ENCODE measurements at places on chromosomes 5 and 9.

DNA sequence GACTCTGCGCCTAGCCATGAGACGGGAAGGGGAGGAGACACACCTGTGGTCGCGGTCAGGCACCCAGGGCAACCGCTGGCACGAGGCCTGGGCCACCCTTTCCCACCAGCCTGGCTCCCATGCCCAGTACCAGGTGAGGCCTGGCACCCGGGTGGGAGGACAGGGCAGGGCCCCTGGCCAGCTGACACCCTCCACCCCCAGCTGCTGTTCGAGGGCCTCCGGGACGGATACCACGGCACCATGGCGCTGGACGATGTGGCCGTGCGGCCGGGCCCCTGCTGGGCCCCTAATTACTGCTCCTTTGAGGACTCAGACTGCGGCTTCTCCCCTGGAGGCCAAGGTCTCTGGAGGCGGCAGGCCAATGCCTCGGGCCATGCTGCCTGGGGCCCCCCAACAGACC is 5.0 kb downstream of the MAMDC4 start:
- DNase-seq = no peak

- DNase-seq = peak; percentile 50
These were observed 25.8 kb downstream of the CDC25C start for GRCh38 chr5:138305797-138306196.

DNA sequence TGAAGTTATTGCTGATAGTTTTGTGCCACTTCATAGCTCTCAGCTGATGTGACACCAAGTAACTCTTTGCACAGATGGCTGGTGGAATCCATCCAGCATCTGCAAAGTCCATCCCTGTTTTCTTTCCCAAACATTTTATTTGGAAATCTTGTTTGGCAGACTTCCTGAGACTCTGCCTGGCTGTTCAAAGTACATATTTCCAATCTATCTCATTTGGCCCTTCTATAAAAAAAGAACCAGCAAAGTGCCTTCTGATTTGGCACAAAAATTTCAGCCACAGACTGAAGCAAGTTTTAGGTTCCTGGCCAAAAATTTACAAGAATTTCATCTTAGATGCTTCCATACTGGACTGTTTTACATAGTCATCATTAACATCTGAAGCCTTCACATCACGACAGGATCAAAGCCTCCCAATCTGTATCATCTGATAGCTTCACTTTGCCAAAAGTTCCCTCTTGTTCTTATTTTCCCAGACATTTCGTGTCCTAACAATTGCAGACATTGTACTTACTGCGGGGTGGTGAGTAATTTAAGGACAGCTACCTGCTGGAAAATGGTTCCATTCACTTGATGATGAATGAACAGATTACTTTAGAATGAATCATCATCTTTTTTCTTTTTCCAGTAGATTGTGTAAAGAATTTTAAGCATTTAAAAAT is 377.3 kb downstream of the KIAA0825 start:
- no peak for DNase-seq

DNA sequence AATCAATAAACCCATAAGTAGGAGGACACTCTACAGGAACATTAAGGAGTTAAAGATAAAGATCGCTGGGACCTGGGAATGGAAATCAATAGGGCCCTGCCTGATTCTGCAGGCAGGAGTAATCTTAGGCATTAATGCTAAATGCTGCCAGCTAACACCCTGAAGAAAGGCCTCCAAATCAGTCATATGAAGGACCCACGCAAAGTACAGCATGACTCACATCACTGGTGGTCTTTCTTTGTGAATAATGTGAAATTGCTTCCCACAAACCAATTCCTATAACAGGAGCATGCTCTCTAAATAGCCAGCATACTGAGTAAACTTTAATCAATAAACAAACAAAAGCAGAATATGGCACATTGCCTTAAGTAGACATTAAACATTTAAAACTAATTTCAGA is 172.3 kb downstream of the SEMA5A start:
- DNase-seq = no peak

DNA sequence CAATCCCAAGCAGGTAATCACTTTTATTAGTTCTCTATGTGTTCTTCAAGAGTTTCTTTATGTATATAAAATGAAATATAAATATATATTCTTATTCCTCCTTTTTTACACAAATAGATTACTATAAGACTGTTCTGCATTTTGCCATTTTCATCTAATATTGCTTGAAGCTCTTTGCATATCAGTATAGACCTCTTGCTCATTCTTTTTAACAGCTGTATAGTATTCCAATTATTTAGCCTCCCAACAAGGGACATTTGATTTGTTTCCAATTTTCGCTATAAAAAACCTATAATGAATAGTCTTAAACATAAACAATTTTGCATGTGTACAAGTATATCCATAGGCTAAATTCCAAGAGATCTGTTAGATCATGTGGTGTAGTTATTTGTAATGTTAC is 25.2 kb downstream of the CETN3 start:
- DNase-seq = no peak

DNA sequence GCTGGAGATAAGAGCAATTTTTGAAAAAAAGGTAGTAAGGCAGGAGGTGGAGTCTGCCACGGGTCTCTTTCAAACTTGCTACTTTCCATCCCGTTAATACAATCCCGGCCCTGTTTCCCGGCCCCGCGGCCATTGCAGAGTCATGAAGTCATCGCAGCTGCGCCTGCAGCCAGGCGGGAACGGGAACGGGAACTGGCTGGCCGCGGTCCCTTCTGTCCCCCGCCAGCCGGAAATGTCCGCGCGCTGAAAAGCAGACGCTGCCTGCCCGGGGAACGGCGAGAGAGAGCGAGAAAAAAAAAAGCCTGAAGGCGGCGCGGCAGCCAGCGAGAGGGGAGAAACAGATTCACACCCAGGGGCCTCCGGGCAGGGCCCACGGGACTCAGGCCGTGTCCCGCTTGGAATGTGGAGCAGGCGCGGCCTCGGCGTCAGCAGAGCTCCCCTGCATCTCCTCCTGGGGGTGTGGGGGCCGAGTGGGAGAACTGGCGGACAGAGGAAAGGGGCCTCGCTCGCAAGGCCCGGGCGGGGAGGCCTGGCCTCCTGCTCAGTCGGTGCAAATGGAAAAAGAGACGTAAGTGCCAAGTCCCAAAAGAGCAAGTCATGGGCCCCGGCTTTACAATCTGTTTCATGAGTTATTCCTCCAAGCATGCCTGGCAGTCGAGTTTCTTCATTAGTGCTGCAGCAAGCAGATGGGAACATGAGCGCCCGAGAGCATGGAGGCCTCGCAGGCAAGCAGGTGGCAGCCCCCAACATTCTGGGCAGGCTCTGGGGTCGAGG is 201.2 kb upstream of the GAS1 start:
- peak; percentile 93 for DNase-seq

GRCh38 chr5:154484393-154485095 is 6.5 kb upstream of the HAND1 start:
- DNase-seq = no peak

DNA sequence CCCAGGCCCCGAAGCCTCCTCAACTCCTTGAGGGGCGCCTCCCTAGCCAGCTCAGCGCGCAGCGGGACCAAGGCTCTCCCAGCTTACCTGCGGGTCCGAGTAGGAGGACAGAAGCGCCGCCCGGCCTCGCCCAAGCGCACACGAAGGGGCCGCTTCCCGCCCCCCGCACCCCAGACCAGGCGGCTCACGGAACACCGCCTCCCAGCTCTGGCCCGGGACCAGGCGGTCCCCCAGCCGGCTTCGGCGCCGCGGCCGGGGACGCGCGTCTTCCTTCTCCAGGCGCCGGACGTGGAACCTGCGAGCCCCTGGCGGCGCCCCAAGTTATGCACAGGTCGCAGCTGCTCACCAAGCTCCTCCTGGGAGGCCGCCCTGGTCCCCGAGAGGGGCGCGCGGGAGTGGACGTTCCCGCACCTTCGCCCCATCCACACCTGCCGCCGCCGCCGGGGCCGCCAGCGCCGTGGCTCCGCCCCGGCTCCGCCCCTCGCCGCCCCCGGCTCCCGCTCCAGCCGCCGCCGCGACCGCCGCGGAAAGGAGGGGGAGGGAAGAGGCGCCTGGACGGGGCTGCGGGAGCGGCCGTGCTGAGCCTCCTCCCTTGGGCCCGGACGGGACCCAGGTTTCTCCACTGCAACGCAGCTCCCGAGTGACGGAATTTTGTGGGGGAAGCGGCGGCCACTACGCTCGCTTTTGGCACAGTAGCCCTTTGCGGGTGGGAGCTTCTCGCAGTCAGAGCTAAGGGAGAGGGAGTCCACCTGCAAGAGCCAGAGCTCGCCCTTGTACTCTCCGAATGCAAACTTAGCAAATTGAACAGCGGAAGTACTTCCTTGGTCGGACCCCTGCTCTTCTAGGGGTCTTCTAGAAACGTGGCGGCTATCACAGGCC is 77.5 kb upstream of the IFNE start:
- DNase-seq = peak; percentile 13

DNA sequence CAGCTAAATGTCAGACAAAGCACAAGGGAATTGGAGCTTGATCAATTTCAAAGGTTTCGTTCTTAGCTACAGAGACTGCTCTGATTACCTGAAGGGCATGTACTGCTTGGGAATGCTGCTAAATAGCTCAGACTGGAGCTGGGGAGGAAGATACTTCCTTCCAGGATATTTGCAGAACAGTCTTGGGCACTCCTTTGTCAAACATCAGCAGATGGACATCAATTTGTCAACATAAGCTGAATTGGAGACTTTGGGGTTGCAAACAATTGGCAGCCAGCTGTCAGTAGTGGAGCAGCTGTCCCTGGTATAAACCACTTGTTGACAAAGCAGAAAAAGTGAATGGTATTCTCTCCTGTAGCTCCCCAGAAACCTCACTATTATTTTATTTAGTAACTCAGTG is 182.0 kb downstream of the CCDC192 start:
- peak; percentile 81 for DNase-seq

- no peak for DNase-seq
These were observed 7.3 kb downstream of the CORO2A start for GRCh38 chr9:98185021-98185567.

GRCh38 chr5:148014276-148014675 is 49.5 kb upstream of the SPINK5 start:
- DNase-seq = no peak

GRCh38 chr9:87531370-87532295 is 34.0 kb downstream of the DAPK1 start:
- no peak for DNase-seq

- DNase-seq = no peak
These were observed 27.7 kb upstream of the SSBP2 start for GRCh38 chr5:81778642-81779041.

- no peak for DNase-seq
These were observed 10.7 kb upstream of the PTGR1 start for GRCh38 chr9:111610149-111610548.

DNA sequence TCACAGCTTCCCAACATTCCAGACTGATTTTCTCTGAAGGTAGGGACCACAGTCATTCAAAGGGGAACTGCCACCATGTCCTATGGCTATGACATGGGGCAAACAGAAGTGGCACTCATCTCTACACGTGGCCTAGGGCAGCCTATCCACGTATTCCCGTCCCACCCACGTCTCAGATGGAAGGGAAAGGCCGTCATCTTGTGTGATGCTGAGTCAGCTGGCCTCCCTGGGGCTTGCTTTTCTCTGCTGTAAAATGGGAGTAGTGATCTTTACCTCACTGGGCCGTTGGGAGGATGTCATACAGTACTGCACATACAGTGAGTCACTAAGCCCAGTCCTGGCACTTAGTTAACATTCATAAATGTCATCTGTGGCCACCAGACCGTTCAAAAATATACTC is 72.3 kb downstream of the RAPGEF1 start:
- DNase-seq = no peak

- DNase-seq = no peak
These were observed 248.9 kb downstream of the PIK3R1 start for GRCh38 chr5:68464424-68464823.

DNA sequence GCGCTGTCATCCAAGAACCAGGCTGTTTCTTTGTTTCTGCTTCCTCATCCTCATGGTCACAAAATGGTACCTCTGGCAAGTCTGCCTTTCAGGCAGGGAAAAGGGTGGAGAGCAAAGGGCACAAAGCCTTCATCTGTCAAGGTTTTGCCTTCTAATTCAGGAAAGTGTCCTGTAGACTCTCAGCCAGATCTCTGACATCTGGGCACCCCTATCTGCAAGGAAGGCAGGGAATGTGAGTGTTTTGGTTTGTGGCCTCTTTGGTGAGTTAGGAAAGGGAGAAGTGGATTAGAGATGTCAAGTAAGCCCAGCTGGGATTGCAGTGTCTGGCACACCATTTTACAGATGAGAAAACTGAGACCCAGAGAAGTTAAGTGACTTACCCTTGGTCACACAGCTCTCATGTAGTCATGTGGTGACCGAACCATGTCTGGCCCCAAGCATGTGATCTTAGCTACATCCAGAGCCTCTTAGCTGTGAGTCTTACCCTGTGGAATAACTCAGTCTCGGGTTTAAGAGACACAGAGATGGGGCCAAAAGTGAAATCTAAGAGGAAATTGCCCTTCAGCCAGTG is 115.6 kb upstream of the SAP30L start:
- no peak for DNase-seq

DNA sequence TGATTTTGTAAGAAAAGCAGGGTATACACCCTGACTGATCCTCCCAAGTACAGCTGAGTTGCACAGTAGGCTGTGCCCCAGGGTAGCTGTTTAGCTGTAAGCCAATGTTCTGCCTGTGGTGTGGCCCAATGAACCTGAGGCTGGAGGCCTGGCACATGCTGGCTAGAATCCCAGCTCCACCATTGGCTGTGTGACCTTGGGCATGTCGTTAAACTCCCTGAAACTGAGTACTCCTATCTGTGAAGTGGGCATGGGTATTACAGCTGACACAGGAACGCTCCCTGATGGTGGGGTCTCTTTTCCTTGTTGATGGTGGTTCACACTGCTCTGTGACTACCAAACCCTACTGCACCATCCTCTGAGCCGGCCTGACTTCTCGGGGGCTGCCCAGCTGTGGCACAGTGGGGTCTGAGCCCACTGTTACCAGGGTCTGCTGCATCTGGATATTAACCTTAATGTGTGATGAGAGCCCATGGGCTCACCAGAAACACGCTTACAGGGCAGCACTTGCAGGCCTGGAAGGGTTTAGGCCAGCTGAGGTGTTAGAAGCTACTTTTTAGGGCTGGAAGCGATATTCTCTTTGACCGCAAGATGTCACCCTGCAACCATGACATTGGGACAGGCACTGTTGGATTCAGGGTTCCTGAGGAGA is 7.0 kb upstream of the GADD45G start:
- peak; percentile 47 for DNase-seq

Measured in SJCRH30 (cell line).